ENCODE measurements at places on chromosomes 2 and 18.
A peak's percentile ranks its signal among the peaks of the same experiment; 100 is the strongest.

GRCh38 chr2:217993817-217994463, 8.9 kb downstream of the TNS1 start:
- no peak for DNase-seq

DNA sequence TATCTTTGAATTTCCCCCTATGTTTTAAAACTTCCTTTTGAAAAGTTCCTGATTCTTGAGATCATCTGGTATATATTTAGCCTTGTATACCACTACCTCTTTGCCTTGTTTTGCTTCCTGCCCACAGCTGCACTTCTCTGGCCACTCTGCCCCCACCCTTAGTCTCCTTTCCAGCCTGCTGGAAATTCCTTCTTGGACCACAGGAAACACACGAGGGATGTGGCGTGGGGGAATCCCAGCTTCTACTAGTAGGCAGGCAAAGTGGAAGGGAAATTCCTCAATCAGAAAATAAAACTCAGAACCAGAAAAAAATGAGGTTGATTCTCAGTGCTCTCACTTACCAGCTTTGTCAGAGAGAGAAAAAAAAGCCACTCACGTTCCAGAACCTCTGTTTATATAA, 13.4 kb downstream of the IL18RAP start:
- peak; percentile 47 for DNase-seq

DNA sequence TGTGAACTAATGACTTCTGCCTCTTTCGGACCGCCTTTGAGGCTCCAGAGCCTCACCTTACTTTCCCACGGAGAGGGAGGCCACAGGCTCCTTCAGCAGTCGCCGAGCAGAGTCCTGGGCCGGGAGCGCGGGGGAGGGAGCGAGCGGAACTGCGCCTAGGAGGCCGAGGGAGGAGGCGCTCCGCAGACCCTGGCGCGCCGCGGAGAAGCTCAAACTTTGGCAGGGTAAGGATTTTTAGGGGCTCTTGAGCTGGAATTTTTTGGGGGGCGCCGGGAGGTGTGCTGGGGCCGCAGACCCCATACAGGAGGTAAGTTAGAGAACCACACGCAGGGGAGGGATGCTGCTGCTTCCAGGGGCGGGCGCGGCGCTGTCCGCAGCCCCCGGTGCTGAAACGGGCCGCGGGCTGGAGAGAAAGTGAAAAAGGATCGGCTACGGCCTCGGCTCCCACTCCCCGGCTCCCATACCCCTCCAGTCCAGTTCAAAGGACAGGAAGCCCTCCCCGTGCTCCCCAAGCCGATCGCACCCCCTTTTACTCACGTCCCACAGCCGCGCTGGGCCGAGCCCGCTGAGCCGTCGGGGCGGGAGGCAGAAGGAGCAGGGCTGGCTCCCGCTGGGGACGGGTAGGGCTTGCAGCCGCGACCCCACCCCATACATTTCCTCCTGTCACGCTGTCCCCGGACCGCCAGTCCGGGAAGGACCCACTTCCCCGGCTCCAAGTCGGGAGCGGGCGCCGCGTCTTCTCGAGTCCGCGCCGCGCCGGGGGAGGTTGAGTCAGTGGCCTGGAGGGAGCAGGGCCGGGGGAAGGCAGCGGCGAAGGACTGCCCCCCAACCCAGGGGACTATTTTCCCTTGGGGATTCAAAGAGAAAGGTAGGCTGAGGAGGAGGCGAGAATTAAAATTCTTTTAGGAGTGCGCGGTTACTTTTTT, at the start of gene CNGA3:
Gene CNGA3 (plus strand): TSS at position 146 of the 926 bp plus-strand sequence. CDS start 23,520 bp downstream, outside the sequence.
- peak; percentile 24 for DNase-seq

- DNase-seq: no peak
Measured at GRCh38 chr2:48845684-48846083, 90.2 kb upstream of the LHCGR start.

DNA sequence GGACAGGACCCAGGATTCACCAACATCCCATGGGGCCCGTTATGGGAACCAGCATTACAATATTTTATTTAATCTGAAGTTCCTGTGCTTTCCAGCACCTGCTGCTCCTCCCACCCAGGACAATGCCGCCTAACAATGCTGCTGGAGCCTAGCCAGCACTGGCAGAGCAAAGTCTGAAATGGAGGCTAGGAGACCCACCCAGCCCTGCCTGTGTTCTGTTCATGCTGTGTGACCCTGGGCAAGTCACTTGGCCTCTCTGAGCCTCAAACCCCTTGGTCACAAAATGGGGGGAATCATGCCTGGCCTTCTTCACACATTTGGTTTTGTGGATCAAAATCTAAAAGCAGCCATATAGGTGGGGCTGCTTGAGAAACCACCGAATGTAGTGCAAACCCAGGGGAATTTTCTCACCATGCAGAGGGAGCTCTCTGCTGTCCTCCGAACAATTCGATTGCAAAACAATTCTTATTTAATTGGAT, 38.5 kb upstream of the ODC1 start:
- no peak for DNase-seq

DNA sequence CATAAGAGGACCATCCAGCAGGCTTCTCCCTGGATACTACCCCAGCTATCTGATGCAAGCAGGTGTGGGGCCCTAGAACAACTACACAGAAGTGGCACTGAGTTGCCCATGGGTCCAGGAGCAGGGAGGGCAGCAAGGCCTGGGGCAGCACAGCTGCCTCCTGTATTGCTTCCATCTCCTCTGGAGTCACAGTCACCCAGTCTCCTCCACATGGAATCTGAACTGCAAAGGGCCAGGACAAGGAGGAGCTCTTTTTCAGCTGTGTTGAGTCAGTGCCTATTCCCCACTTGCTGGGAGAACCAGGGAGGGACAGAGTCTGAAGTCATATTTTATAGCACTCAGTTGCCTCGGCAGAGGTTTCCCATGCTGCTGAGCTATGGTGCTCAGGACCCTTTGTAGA, 67.9 kb upstream of the ALPP start:
- no peak for DNase-seq

- DNase-seq: no peak
Measured at GRCh38 chr18:39523281-39523680, 1957.7 kb upstream of the CELF4 start.
